ENCODE measurements at places on chromosomes 6 and 20.

DNA sequence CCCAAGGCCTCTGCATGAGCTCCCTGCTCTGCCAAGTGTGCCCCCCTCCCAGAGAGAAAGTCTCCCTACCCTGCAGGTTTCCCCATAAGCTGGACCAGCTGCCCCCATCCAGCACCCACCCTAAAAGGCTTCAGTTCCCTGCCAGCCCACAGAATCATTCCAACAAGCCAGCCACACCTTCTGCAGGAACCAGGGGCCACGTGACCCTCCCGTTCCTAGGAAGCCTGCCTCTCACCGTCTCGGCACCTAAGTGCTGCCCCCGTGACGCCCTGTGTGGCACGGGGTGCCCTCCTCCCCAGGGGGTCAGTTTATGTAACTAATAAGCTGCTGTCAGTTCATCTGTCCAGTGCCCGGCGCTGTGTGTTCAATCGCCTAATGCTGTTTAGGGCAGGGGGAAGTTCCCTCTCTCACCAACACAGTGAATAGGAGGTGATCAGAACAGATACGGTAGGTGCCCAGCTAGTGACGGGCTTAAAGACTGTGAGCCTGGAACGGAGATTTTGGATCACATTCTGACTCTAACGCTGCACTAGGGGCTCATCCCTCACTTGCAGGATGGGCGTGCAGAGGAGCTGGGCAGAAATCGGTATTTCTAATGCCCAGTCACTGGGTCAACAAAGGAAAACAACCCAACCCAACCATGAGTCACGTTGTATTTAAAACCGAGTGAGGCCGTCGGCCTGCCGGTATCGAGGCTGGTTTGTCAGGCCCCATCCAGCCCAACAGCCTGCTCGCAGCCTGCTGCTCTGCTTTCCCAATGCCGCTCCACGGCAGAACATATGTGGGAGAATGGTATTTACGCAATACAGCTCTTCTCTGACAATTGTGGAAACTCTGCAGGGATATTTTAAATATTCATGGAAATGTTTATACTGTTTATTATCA is 56.0 kb downstream of the RAMACL start:
- DNase-seq: no peak

- no peak for DNase-seq
These were observed 10.6 kb downstream of the TEAD3 start for GRCh38 chr6:35486005-35486925.

GRCh38 chr20:17834804-17835203 is 133.8 kb downstream of the SNX5 start:
- no peak for DNase-seq

- DNase-seq: no peak
These were observed 439.5 kb upstream of the CDH4 start for GRCh38 chr20:60812561-60812960.

GRCh38 chr6:22069306-22069800 is 227.5 kb downstream of the PRL start:
- no peak for DNase-seq
